RCC 7860 (cell line): ENCODE measurements at places on chromosomes 7 and 10.
A peak's percentile ranks its signal among the peaks of the same experiment; 100 is the strongest.

GRCh38 chr10:16901106-16901505, 83.9 kb upstream of the RSU1 start:
- DNase-seq, result no peak

DNA sequence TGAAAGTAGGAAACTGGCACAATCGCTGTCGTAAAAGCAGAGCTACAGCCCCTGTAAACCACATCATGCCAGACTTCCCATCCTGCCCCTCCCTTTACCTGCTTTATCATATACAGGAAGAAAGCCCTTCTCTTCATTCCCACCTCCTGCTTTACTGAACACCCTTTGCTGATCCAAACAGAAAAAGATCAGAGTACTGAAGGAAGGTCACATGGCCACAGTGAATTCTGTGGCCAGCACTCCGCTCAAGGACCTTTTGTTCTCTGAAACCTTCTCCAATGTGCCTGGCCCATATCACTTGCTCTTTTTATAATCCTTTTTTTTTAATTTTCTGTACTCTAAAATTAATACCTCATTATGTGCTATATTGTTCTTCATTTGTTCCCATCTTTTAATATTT, 108.8 kb upstream of the LRGUK start:
- no peak for DNase-seq

DNA sequence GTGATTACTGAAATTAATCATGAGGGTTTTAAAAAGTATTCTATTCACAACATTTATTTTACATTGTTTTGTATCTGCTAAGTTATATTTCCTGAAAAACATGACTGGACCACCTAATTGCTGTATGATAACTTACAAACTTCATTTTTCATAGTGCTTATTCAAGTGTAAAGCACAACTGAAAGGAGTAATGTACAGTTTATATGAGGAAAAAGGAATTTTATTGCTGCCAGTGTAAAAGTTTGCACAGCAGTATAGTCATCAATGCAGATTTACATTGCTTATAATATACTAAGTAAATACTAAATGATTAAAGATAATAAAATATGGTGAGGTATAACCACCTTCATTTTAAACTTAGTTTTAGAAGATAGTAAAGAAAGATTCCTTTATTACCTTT, 4.0 kb downstream of the PTEN start:
- DNase-seq, result no peak

DNA sequence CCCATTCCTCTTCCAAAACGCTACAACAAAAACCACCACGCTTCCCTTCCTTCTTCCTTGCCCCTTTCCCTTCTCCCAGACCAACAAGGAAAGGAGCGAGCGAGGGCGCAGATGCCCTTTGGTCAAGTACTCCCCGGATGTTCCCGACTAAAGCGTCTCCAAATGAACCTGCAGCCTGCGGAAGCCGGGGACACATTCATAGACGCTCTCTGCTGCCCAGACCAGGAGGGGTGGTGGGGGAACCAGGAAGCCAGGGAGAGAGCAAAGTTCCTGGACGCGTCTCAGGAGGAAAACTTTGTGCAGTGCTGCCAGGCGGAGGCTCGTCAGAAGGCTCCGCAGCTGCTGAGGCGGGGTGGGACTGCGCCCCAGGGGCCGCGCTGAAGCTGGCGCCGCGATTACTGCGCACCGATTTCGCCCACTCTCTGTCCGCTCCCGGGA, 754 bp downstream of the SEMA3D start:
- no peak for DNase-seq

- no peak for DNase-seq
Observed at GRCh38 chr7:24463474-24463873, 109.8 kb upstream of the PALS2 start.

- DNase-seq, result no peak
Observed at GRCh38 chr7:1572111-1572822, 2.4 kb upstream of the PSMG3 start.

GRCh38 chr7:116148626-116149025, 61.7 kb upstream of the TES start:
- no peak for DNase-seq

GRCh38 chr10:62159351-62159750, 109.3 kb downstream of the RTKN2 start:
- DNase-seq, result no peak

- no peak for DNase-seq
Observed at GRCh38 chr10:71049994-71050393, 161.6 kb upstream of the PCBD1 start.

DNA sequence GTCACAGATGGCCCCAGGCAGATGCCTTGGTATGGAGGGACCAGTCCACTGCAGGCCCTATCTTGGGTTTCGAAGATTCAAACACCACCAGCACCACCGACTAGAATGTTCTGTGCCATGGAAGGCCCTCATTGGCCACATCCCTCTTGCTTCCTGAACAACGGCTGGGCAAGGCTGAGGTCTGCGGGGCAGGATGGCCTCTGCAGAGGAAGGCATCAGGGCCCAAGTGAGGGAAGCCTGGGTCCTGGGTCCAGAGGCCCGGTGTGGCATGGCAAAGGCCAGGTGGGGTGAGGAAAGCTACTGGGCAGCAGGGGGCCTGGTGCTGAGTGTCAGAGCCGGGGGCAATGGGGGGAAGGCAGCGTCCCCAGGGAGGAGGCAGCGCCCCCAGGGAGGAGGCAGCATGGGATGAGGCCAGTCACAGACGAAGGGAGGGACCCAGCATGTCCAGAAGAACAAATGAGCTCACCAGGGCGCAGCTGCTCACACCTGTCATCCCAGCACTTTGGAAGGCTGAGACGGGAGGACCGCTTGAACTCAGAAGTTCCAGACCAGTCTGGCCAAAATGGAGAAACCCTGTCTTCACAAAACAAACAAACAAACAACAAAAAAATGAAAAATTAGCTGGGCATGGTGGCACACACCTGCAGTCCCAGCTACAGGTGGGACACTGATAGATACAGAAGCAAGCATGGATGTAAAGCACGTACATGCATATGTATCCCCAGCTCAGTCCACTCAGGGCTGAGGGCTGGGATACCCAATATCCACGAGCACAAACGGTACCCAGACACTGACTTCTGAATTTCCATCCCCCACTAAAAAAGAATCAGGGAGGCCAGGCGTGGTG, 64.4 kb downstream of the PROSER2 start:
- no peak for DNase-seq

DNA sequence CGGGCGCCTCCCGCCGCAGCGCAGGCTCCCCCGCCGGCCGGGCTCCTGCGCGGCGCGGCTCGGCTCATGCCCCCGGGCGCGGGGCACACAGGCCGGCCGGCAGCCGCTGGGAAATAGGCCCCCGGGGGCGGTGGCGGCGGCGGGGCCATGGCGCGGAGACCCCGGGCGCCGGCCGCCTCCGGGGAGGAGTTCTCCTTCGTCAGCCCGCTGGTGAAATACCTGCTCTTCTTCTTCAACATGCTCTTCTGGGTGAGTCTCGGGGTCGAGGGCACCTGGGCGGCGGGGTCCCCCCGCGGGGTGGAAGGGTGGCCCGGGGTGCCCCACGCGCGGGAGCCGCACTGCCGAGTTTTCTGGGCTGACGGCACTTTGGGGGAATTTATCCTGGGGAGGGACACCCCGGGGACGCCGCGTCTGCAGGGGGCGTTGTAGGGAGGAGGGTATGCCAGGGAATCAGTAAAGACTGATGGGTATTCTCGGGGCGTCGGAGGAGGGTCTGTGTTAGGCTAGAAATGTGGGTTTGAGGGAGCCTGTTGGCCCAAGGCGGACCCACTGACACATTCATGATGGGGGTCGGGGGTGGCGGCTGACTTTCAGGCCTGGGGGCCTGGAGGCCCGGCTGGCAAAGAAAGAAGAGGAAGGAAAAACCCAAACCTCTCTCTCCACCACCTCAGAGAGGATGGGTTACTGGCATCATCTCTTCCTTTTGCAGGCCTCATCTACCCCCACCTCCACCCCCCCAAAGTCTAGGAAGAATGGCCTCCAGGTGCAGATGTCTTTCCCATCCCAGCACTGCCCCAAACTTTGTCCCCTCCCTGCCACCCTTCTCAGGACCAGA, 544 bp downstream of the TSPAN33 start:
- DNase-seq, result no peak

- no peak for DNase-seq
Observed at GRCh38 chr7:146375170-146375569, 258.6 kb downstream of the CNTNAP2 start.

DNA sequence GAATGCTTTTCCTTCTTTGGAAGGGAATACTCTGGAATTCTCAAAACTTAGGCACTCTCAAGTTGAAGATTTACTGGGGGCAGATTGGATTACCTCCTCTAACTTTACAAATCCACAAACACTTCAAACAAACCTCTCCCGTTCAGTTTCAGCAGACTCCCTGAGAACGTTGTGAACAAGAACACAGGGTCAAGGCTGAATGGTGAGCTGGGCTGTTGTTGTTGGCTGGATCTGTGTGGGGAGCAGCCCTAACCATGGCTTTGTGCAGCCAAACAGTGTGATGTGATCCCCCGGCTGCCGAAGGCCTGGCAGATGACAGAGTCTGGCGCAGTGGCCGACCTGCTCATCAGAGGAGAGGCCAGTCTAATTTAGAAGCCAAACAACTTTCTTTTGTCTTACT, 93.1 kb downstream of the BMPER start:
- no peak for DNase-seq

DNA sequence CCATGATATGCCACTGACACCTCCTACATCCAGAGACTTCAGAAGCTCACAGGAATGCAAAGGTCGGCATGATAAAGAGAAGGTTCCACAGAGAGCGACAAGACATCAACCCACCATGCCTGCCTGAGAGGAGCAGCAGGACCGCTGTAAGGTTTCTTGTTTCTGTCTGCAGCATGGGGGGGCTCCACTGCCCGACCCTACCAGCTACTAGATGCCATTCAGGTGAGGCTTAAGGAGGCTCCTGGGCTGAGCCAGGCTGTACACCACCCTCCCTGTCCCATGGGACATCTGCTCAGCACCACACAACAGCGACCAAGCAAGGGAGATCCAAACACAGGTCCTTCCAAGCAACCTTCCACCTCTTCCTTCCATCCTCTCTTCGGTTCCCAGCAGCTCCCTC, 234.6 kb downstream of the TNS3 start:
- DNase-seq, result no peak

DNA sequence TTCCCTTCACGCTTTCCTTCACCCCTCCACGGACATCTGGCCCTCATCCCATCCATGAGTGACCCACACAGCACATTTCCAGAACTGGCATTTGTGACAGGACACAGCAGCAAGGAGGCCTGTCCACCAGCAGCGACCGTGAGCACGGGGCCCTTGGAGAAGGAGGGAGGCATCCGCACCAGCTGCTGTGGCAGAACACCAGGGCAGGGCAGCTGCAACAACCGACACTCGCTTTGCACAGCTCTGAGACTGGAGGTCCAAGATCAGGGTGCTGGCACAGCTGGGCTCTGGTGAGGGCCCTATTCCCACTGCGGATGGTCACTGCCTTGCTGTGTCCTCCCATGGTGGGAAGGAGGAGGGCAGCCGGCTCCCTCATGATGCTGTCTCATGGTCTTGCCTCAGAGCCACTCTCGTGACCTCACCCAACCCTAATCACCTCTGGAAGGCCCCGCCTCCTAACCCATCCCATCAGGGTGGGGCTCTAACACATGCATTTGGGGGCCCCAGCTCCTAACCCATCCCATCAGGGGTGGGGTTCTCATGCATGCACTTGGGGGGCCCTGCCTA, 36.7 kb downstream of the PTPRN2 start:
- no peak for DNase-seq

- DNase-seq, result no peak
Observed at GRCh38 chr7:155372782-155373358, 75.2 kb downstream of the INSIG1 start.

DNA sequence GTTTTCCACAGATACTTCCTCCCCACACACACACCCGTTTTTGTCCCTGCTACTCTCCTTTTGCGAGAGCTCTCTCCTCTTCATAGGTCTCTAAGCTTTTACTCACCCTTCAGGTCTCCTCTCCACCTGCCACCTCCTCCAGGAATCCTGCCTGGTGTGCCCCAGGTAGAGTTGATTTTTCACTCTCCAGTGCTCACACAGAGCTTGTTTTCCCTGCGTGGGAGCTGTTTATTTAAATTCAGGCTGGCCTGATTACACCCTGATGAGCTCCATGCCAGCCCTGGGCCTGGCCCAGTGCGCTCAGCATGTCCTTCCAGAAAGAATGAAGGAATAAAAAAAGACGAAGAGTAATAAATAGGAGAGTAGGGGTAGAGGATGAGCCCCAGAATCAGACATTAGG, 7.5 kb upstream of the CLDN4 start:
- no peak for DNase-seq

DNA sequence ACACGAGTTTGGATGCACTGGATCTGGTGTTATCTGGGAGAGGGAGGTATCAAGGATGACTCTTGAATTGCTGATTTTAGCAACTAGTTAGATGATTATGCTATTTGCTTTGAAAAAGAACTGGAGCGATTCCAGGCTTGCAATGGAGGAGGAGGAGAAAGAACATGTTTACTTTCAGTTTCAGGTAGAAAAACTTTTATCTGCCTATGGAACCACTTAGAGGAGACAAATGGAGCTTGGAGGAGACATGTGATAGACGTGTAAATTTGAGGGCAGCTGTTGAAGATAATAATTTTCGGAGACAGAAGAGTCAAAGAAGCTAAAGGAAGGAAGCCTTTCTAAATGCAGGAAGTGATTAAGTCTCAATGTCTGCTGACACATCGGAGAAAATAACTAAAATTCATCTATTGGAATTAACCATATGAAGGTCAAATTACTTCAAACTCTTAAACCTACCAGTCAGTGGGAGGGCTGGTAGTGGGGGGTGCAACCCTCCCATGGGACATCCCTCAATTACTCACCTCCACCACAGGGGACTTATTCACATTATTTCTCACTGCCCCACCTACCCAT, 56.4 kb upstream of the GNAI1 start:
- DNase-seq, result no peak

GRCh38 chr10:27536437-27536836, 32.3 kb downstream of the RAB18 start:
- no peak for DNase-seq

- peak; percentile 20 for DNase-seq
Observed at GRCh38 chr7:155644971-155645509, 579 bp downstream of the RBM33 start.
